ENCODE measurements at places on chromosomes 6 and 20. TPM values are rescaled to one million over a fixed set of nuclear protein-coding genes. Genes with fewer than 3 reads are reported as not detected.

CNBD2 gene
- total RNA-seq, result 2.2 TPM

CGA gene
- total RNA-seq, result not detected

C6orf141 gene
- total RNA-seq, result 0.12 TPM

LY6G6D gene
- total RNA-seq, result not detected

SLC17A1 gene
- not detected for total RNA-seq

AGER gene
- 0.16 TPM for total RNA-seq

RBPJL gene
- not detected for total RNA-seq

SLC2A10 gene
- 107 TPM for total RNA-seq

PBOV1 gene
- not detected for total RNA-seq

C6orf58 gene
- total RNA-seq, result not detected

Measured in hair follicle dermal papilla cell (primary cell).